ENCODE measurements at places on chromosomes 1 and 21.

DNA sequence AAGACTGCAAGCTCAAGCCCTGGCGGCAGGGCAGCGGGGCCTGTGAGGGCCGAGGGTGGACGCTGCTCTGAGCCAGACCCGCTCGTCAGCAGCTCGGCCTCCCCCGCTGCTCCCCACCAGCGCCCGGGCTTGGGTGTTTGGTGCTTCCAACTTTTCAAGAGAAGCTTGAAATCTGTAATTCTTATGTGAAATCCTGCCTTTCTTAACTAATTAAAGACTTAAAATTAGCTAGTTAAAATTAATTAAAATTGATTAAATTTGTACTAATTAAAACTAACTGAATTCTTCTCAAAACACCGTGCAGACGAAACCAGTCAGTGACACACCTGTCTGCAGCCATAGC, 14.0 kb upstream of the SLC19A1 start:
- no peak for DNase-seq

DNA sequence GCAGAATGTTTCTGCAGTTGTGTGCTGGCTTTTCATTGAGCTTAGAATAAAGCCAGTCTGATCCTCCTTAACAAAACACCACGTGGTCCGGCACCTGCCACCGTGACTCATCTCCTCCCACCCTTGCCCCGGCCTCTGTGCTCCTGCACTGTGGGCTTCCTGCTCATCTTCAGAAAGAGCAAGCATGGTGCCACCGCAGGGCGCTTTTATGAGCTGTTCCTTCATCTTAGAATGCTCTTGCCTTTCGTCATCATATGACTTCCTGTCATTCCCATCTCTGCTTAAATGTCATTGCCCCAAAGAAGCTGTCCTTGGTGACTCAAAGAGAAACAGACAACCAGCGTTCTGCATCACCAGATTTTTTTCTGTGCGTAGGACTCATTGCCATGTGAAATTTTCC, 117.8 kb downstream of the HHAT start:
- DNase-seq: peak; percentile 77

GRCh38 chr21:38816400-38816977, 10.8 kb downstream of the ETS2 start:
- DNase-seq: no peak

GRCh38 chr1:180898441-180899219, 14.1 kb upstream of the KIAA1614 start:
- no peak for DNase-seq

DNA sequence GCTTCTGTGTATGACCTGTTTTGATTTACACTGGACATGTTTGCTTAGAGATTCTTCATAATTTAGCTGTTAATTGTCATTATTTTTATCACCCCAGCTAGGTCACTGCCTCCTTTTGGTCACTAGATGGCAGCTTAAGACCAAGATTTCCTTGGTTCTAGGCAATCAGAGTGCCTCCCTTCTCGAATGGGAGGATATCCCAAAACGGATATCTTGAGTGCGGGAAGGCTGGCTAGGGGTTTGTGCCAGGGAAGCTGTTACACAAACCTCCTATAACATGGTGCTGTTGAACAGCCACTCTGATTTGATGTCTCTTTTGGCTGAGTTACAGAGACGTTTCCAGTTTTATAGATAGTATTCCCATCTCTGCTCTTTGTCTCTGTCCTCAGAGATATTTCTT, 283.5 kb downstream of the S1PR1 start:
- DNase-seq: no peak

- no peak for DNase-seq
Observed at GRCh38 chr1:54126271-54126815, 26.5 kb downstream of the CDCP2 start.

DNA sequence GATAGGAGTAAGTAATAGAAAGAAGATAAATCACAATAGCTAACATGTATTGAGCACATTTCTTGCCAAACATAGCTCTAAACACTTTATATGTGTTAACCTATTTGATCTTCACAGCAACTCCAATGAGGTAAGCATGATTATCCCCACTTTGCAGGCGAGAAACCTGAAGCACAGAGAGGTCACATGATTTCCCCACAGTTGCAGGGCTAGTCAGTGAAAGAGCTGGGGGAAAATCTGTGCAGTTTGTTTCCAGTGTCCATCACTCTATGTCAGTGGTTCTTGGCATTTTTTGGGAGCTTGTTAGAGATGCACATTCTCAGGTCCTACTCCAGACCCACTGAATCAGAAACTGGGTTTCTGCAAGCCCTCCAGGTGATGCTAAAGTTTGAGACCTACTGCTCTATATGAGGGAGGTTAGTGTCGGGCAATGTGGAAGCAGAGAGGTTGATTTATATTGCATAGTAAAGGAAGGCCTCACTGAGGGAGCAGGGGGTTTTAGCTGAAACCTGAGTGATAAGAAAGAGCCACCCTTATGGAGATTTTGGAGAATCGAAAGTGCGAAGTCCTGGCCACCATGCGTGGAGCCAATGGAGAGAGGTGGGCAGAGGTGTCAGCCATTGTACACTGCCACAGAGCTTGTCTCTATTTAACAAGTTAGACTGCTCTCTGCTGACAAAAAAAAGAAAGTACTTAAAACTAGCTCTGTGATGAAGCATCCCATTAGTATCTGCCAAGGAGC, 20.9 kb downstream of the MCOLN3 start:
- DNase-seq: no peak

DNA sequence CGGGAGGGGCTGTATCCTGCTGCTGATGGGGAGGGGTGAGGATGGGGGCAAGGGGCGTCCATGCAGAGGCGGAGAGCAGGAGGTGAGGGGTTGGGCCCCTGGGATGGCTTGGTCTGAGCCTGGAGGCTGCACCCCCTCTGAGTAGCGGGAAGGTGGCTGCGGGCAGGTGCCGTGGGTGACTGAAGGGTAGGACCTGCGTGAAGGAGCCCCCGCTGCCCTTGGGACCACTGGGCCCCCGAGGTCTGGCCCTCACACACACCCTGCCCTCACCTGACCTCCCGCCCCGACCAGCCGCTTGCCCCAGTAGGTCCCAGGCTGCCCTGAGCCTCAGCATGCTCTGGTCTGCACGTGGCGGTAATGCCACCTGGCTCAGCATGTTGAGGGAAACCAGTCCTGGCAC, 12.8 kb upstream of the SKI start:
- no peak for DNase-seq

DNA sequence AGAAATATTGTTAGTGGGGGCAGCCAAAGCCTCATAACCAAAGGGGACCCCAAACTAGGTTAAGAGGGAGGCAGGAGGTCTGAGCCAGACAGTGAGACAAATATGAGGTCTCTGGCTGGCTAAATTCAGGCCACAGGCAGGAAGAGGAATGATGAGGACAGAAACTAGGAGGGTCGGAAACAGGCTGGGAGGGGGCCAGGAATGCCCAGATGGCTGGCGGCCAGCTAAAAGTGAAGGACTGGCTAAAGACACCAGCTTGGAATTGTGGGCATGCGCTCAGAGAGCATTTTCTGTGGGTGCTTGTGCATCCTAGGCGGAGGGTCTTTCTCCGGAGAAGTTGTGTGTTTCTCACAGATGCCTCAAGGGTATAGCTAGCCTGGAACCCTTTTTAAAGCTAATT, 77.0 kb downstream of the PGM1 start:
- no peak for DNase-seq

DNA sequence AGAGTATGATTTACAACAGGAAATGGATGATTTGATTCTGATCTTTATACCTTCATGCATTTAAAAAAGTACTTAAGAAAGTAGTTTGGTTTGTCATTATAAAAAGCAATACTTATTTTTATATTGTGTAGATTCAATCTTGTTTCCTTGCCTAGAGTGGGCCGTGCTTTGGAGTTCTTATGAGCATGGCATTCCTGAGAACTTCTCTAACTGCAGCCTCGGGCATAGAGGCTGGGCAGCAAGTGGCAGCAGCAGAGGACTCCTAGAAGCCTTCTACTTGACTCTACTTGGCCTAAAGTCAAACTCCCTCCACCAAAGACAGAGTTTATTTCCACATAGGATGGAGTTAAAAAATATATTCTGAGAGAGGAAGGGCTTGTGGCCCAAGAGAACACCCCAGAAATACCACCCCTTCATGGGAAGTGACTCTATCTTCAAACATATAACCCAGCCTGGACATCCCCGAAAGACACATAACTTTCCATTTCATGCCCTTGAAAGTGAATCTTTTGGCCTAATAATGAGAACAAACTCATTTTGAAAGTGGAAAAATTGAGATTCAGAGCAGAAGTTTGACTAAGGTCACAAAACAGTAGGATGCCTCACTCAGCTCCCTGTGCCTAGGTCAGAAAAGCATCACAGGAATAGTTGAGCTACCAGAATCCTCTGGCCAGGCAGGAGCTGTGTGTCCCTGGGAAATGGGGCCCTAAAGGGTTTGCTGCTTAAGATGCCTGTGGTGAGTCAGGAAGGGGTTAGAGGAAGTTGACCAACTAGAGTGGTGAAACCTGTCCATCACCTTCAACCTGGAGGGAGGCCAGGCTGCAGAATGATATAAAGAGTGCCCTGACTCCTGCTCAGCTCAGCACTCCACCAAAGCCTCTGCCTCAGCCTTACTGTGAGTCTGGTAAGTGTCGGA, at the start of gene IVL:
Gene IVL (plus strand): TSS at position 861 of the 916 bp plus-strand sequence. CDS start 1,252 bp downstream, outside the sequence.
- DNase-seq: no peak

GRCh38 chr1:114956570-114956969, 73.1 kb upstream of the TSHB start:
- no peak for DNase-seq

DNA sequence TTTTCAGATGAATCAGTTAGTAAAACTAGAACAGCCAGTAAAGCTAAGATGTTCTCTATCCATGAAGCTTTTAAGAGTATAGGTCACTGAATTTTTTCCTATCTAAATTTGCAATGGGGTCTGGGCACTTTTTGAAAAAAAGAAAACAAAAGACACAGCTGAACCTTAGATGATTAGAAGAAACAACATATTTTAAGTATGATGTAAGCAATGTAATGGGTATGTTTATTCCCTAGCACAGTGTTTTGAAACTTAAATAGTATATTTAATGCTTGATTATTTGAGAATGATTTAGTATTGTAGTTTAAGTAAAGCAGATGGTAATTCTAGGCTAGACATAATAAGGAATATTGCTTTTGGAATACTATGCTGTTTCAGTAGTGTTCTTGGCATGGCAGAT, 36.2 kb downstream of the KCTD3 start:
- no peak for DNase-seq

DNA sequence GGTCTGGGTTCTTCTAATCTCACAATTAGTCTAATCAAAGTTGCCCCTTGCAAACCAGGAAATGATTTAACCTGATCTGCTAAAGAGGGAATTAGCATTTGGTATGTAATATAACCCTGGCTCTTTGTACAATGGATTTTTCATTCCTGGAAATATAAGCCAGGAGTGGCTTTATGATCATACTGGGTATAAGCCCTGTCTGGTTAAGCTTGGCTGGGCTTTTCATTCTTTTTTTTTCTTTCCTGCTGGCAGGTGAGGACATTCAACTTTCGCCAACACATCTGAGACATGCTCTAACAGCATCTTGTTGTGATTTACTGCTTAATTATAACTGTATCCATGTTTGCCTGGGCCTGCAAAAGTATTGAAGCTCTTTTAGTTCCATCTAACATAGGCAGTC, 20.4 kb upstream of the SDE2 start:
- DNase-seq: no peak

DNA sequence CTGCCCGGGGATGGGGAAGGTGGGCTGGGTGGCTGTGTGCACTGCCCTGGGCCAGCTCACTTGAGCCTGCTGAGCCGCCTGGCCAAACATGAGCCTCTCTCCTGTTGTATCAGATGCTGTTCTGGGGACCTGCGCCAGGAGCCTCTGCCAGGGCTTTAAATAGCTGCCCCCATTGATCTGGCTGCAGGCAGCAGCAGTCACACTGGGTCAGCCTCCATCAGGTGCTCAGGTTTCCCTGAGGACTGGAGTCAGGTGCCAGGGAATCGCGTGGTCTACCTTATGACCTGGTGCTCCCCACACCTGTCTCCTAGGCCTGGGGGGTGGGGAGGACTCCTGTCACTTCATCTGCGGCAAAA, 700 bp upstream of the CCDC28B start:
- DNase-seq: no peak

GRCh38 chr1:43970502-43970901, 692 bp downstream of the DPH2 start:
- DNase-seq: no peak

- DNase-seq: no peak
Observed at GRCh38 chr1:72023063-72023930, 259.0 kb downstream of the NEGR1 start.

GRCh38 chr1:154862907-154863306, 7.2 kb downstream of the KCNN3 start:
- DNase-seq: no peak

- no peak for DNase-seq
Observed at GRCh38 chr1:233114159-233114558, 163.7 kb downstream of the NTPCR start.

GRCh38 chr1:7469255-7469938, 301.7 kb upstream of the VAMP3 start:
- DNase-seq: no peak

- DNase-seq: peak; percentile 72
Observed at GRCh38 chr1:198156111-198156744, 570 bp upstream of the NEK7 start.

DNA sequence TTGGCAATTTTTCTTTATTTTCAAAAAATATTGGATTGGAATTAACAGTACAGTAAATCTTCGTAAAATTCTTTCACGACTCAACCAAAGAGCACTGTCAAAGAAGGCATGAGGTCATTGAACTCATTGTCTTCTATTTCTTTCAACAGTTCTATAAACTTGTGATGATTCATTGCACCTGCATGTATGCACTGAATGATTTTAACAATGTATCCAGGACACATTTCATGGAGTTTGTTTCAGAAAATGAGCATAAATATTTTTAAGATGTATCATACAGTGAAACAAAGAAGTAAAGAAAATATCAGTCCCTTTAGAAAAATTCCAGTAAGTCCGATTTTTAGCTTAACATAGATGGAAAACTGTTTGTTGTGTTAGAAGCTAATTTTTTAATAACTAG, 33.6 kb upstream of the CD34 start:
- DNase-seq: no peak

DNA sequence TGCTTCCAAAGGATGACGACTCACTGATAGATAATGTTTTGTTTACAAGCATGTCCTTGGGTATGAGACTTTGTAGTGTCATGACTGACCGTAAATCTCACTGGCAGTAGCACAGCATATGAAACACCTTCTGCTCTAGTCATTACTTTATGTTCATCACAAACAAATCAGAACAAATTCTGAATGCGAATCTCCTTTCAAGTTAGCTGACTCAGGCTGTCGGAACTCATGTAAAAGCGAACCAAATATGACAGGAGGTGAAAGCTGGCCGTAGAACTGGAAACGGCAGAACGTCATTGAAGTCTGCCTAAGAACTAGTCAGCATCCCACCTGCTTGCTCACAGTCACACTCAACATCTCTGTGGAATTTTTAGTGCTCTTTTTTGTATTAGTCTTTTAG, 143.9 kb downstream of the RGS7 start:
- DNase-seq: no peak

GRCh38 chr1:162270016-162270770, 106.5 kb downstream of the SPATA46 start:
- DNase-seq: no peak

- no peak for DNase-seq
Observed at GRCh38 chr1:177620636-177621190, 349.1 kb downstream of the SEC16B start.

- DNase-seq: no peak
Observed at GRCh38 chr1:38814444-38814983, 45.1 kb downstream of the RRAGC start.
